Articular chondrocyte of knee joint (primary cell): ENCODE measurements at places on chromosomes 3 and 15. TPM values are rescaled to one million over a fixed set of nuclear protein-coding genes. Genes with fewer than 3 reads are reported as not detected.

The RBP2 gene
- total RNA-seq: not detected in 2 replicates

The CPA3 gene
- 0.11 TPM in 1 of 2 replicates, not detected in the other for total RNA-seq

The CA12 gene
- 133 and 140 TPM in 2 replicates for total RNA-seq

The GMNC gene
- total RNA-seq: 0.11 TPM in 1 of 2 replicates, not detected in the other

The LRRC15 gene
- 7.1 and 29.7 TPM in 2 replicates for total RNA-seq

The PROS1 gene
- total RNA-seq: 51.7 and 59.1 TPM in 2 replicates
